ENCODE measurements at places on chromosomes 11 and 22.

GRCh38 chr11:37557990-37558389 is 960.0 kb upstream of the RAG2 start:
- no peak for DNase-seq

DNA sequence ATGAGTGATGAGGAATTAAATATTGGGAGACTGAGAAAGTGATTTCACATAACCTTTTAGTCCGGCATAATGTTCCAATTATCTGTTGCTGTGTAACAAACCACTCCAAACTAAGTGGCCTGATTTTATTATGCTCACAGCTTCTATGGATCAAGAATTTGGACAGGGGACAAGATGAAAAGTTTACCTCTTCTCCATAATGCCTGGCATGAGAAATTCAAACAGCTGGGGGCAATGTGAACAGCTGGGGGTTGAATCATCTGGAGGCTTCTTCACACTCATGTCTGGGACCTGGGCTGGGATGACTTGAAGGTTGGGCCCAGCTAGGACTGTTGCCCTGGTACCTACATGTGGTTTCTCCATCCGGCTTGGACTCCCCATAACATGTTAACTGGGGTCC is 99.4 kb upstream of the DRD2 start:
- no peak for DNase-seq

- DNase-seq, result peak; percentile 51
Observed at GRCh38 chr11:61477727-61478148, 30.8 kb upstream of the LRRC10B start.

DNA sequence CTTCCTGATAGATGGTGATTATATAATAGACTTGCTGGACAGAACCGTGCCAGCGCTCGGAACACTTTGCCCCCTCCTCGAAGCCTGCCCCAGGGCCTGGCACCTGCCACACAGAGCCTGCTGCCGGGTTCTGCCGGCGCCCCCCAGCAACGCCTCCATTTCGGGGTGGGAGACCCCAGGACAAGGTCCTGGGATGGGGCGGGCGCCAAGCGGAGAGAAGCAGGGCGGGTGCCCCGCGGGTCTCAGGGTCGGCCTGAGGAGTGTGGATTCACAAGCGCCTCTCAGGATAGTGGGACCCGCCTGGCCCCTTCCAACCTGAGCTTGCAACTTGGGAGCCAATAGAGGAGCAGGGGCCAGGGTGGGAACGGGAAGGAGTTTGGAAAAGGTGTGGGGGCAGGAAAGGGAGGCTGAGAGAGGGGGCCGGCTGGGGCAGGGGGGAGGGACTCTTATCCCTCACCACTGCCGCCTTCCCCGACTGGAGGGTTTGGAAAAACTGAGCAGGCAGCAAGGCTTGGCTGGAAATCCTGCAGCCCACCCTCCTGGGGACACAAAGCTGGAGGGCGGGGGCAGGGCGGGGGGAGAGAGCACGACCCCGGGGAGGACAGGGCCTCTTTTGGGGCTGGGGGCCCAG is 3.3 kb upstream of the BCL9L start:
- peak; percentile 62 for DNase-seq

- DNase-seq, result peak; percentile 26
Observed at GRCh38 chr11:126989942-126990715, 10.4 kb downstream of the KIRREL3 start.

Data from activated naive CD4-positive, alpha-beta T cell (primary cell).